ENCODE measurements at places on chromosomes 4 and X.

DNA sequence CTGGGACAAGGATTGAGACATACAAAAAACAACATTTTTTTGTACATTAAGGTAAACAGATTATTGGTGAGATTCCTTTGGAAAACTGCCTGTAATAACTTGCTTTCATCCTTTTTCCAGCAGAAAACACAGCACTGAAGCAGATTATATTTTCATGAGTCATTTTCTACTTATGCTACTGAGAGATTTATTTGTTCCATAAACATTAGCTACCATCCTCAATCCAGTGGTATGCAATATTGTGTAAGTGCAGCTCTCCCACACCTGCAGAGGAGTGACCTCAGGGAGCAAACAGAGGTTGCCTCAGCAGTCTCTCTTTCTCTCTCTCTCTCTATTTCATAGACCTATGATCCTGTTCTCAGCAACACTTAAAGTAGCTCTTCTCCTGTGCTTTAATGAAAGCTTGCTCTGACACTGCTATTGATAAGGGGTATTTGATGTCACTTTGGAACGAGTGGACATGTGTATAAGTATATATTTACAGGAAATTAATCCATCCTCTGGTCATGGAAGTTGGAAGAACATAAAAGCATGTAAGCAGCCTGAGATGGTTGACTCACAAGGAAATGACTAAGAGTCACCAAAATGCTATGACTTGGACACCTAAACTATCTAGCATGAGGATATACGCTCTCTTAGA lies 163.7 kb upstream of the SPANXC start:
- DNase-seq = no peak

GRCh38 chr4:89539374-89539773 lies 231.8 kb upstream of the GPRIN3 start:
- no peak for DNase-seq

DNA sequence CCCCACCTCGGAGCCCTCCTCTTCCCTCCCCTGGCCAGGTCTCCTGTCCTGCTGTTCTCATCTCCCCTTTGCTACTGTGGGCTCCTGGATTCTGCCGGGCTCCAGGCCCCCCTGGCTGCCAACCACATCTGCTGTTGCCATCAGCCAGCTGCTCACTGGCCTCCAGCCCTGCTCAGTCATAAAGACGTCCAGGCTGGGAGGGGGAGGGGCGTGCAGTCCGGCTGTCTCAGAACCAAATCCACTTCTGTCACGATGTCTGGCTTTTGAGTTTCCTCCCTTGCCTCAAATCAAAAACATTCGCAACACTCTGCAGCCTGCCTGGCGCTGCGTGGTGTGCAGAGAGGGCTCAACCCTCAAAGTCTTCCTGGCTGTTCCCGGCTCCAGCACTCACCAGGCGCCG lies 7.1 kb downstream of the RASL11B start:
- no peak for DNase-seq

DNA sequence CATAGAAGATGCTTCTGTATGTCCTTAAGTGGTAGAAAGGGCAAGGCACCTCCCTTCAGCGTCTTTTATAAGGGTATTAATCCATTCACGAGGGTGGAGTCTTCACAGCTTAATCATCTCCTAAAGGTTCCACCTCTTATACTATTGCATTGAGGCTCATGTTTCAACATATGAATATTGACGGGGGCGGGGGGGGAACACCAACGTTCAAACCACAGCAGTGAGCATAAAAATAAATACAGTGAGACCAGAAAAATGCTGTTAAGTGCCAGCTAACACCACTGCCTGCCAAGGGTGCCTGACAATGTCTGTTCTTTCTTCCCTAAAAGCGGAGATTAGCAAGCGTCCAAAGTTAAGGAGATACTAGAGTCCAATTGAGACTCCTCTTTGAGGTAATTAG lies 323.3 kb downstream of the STK32B start:
- DNase-seq = no peak

DNA sequence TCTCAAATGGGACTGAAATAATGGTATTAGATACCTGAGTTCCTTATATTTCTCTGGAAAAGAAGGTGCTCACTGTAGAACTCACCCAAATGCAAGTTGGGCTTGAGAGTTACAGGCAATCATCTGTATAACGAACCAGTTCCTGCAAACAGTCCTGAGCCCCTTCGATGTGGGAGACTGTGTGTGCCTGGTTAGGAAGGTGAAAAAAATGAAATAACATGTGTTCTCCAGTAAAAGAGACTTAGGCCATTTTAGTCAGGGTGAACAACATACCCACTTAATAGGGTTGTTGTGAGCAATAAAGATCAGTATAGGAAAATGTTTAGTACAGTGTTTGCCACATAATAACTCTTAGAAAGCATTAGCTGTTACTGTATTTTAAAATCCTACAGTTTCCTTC lies 23.4 kb downstream of the STIM2 start:
- no peak for DNase-seq

GRCh38 chr4:89994176-89994873 lies 99.7 kb downstream of the MMRN1 start:
- no peak for DNase-seq

- no peak for DNase-seq
These were observed 106.7 kb upstream of the GK2 start for GRCh38 chr4:79514621-79515329.

- no peak for DNase-seq
These were observed 45.1 kb downstream of the JADE3 start for GRCh38 chrX:46957297-46957696.

DNA sequence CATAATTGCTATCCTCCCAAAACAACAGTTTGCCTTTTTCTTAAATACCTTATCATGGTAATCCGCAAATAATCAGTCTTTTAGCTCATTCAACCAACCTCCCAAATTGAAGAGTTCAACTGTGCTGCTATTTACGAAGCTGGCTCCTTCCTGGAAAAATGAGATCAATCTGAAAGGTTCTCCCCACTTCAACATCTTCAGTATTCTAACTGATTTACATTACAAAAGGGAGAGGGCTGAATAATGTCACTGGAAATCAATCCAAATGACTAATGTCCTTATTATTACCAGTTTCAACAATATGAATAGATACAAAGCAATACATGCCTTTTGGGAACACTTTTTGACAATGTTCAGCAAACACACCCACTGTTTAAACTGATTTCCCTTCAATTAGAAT lies 86.2 kb downstream of the WNK3 start:
- DNase-seq = no peak

- DNase-seq = no peak
These were observed 1843.5 kb upstream of the AGA start for GRCh38 chr4:179285696-179286095.

DNA sequence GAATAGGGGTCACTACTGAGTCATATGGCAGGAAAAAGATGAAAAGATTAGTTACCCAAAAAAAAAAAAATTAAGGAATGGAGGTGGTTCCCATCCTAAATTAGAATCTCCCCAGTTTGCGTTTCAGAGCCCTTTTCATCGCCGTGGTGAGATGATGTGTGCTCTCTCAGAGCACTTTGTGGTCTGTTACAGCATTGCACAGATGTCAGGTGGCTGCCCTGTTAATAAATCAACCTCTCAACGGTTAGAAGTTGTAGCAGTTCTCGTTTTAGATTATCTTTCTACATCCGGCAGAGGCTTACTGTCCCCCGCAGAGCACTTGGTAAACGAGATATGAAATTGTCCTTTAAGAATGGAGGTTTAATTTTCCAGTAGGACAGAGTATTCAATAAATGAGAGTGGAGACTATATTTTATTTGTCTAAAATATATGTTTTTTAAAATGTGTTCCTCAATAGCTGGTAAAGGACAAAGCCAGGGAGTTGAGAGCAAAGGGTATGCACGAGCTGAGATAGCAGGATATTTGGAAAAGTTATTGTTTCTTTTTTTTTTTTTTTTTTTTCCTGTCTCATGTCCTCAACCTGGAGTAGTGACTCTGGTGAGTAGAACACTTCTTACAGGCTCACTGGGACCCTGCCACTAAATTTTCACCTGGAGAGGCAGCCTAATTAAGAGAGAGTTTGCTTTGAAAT lies 26.9 kb downstream of the AFF1 start:
- no peak for DNase-seq

DNA sequence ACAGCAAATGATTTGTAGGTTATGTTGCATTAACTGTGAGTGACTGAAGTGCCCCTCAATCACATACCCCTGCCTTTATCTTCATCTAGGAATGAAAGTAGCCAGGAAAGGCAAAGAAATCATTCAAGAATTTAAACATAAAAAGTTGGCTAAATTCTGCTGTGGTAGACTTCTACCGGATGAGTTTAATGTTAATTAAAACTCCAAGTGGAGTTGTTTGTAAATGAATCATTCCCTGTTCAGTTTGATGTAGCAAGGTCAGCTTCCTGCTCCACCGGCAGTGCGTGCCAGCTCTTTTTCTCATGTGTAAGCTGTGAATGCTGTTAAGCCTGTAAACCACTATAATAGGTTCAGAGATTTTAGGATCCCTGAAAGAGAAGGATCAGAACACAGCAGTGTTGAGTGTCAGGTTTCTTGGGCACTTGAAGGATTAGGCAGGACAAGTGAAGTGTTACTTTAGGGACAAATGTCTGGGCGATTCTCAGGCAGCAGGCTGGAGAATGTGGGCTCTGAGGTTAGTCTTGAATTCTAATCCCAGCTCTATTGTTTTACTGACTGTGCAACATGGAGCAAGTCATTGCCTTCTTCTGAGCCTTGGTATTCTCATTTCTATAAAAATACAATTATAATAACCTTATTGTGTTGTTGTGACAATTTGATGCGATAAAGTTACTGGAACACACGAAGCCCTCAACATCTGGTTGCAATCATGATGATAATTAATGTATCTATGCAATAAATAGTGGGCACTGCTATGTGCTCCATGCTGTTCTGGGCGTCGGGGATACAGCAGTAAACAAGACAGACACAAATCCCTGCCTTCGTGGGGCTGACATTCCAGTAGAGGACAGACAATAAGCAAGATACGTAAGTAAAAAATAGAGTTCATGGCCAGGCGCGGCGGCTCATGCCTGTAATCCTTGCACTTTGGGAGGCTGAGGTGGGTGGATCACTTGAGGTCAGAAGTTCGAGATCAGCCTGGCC lies 112.0 kb downstream of the SHROOM3 start:
- no peak for DNase-seq

DNA sequence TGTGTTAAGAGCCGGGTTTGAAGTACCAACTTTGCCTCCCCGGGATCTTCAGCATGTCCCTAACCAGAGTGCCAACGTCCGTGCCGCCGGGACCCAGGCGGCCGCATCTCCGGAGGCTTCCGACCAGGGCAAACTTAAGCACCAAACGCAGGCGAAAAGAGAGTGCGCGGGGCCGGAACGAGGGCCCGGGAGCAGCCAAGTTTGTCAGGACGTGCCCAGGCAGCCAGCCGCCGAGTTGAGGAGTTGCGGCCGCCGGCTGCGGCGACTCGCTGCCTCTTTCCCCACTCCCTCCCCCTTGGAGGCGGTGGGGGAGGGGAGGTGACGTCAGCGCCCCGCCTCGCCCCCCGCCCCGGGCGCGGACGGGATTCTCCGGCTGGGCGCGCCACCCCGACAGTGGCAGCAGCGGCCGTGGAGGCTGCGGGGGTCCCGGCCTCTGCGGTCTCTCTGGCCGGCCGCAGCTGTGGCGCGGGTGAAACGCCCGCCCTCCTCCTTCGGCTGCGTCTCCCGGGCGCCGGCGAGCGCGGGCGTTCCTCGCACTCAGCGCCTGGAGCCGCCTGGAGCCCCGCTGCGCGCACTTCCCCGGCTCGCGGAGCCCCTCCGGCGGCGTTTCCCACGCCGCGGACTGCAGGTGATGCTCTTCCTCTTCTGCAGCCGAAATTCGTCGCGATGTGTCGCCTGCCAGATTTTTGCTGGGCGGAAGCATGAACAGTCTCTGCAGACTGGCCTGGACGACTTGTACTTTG lies 2.9 kb upstream of the FAT1 start:
- DNase-seq = no peak

GRCh38 chr4:135256111-135256510 lies 1054.5 kb upstream of the PABPC4L start:
- no peak for DNase-seq

GRCh38 chr4:97305351-97305750 lies 837.9 kb downstream of the STPG2 start:
- no peak for DNase-seq

GRCh38 chr4:139808808-139809756 lies 143.5 kb downstream of the MGST2 start:
- DNase-seq = no peak

DNA sequence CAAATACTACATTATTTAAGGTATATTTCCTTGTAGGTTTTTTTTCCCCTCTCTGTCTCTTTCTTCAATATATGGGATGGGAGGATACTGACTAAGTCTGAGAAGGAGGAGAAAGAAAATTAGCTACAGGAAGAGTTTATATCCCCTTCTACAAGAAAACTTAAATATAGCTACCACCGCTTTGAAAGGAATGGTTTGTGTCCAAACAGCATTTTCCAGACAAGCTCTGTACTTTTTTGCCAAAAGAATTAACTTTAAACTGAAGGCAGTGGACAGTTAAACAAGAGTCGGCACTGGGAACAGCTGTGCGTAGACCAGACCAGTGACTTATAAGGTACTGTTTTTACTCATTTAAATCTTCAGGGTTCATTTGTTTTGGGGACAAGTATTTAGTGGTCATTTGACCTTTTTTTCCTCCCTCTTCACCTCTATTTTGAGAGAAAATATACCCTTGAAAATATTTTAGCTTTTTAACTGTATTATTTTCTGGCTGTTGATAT lies 303.7 kb downstream of the ARHGAP24 start:
- no peak for DNase-seq

DNA sequence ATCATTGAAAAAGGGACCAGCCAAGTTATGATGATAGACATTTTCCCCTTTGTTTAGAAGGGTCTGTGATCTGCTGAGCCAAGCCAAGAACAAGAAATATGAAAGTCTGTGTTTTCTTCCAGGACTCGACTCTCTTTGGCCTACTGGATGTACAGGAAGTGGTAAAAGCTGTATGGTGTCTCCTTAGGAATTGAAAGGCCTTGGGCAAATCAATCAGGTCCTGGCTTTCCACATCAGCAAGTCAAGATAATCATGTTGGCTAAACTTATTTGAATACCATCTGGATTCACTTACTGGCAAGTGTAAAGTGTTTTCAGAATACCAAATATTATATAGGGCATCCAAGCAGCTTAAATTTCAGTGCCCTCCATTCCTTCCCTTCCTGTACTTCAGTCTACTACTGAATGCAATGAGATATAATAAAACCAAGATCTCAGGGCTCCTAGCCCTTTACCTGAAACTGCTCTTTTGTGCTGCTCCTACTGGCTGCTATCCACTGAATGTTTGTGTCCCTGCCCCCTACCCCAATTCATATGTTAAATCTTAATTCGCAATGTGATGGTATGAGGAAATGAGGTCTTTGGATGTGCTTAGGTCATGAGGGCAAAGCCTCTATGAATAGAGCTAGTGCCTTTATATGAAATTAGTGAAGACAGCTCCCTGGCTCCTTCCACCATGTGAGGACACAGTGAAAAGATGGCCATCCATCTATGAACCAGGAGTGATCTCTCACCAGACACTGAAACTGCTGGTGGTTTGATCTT lies 578.0 kb downstream of the SPRY1 start:
- no peak for DNase-seq
